ENCODE measurements at places on chromosomes 11 and 22. TPM values are rescaled to one million over a fixed set of nuclear protein-coding genes. Genes with fewer than 3 reads are reported as not detected.
A peak's percentile ranks its signal among the peaks of the same experiment; 100 is the strongest.

DNA sequence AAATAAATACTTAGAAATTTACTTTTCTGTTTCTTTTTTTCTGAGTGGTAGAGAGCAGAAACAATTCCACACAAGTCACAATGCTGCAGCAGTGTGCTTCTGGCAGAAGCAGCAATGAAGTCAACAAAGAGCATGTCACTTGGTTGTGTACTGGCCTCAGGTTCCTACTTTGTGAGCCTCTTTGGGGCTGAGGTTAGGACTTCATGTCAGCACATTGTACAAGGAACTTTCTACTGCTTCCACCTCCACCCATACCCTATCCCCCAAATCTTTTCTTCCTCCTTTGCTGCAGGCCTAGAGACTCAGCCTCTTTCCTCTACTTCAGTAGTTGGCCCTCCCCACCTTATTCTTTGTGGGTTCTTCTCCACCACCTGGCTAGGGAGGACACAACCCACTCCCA lies 252.7 kb upstream of the PITPNB start:
- DNase-seq = no peak

- no peak for DNase-seq
These were observed 132.4 kb downstream of the LARGE1 start for GRCh38 chr22:33787645-33788456.

The MS4A15 gene
- total RNA-seq = not detected

The TUBA8 gene
- total RNA-seq = 1.7 TPM

DNA sequence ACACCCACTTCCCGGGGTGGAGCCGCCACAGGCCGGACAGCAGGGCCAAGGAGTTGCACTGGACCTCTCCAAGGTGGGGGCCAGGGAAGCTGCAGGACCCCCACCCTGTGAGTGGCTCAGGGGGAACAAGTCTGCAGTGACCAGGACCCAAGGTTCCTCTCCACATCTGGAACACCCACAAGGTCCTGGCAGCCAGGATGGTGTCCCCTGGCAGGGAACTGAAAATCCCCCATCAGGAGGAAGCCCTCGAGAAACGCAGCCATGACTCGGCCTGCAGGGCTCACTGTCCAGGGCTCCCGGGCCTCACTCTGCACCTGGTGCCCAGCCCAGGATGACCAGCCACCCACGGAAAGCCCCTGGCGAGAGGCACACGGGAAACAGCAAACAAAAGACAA lies 11.5 kb downstream of the RNH1 start:
- no peak for DNase-seq

The XKR3 gene
- not detected for total RNA-seq

- no peak for DNase-seq
These were observed 2.2 kb downstream of the FXYD2 start for GRCh38 chr11:117822074-117823033.

The IFITM5 gene
- total RNA-seq = not detected

The SCGB1C1 gene
- total RNA-seq = not detected

- DNase-seq = no peak
These were observed 2.2 kb downstream of the SPI1 start for GRCh38 chr11:47376107-47376524.

The SSTR3 gene
- not detected for total RNA-seq

The TENM4 gene
- 36.8 TPM for total RNA-seq

- DNase-seq = peak; percentile 42
These were observed 80.6 kb upstream of the RTL6 start for GRCh38 chr22:44578516-44579230.

The OTOG gene
- not detected for total RNA-seq

- peak; percentile 83 for DNase-seq
These were observed 80.0 kb downstream of the TRIM29 start for GRCh38 chr11:120057595-120058581.
